SHP77 (cell line): ENCODE measurements at places on chromosomes 3 and 15.

- DNase-seq = peak; percentile 21
These were observed 3.4 kb downstream of the GXYLT2 start for GRCh38 chr3:72891053-72891855.

GRCh38 chr15:25508369-25509002, 69.7 kb upstream of the UBE3A start:
- DNase-seq = peak; percentile 22

DNA sequence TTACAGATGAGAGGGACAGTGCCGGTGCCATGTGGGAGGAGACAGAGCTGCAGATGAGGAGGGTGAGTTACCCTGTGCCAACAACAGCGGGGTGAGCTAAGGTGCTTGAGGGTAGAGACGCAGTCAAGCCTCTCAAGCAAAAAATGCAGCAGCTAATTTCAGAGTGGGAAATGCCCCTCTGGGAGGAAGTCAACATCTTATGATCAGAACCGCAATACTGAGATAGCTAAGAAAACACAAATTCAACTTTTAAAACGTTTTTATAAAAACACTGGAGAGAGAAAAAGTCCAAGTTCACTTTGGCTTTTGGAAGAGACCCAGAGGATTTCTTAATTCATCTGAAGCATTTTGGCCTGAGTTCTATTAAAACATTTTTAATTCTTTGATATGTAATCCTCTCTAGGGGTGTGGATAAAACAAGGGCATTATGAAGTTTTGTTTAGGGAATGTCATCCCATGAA, 319.2 kb downstream of the SLC9A9 start:
- no peak for DNase-seq

GRCh38 chr3:105938806-105939205, 70.0 kb upstream of the CBLB start:
- no peak for DNase-seq

GRCh38 chr3:86948822-86949221, 42.1 kb downstream of the VGLL3 start:
- DNase-seq = no peak

GRCh38 chr3:114144909-114145688, 33.8 kb downstream of the DRD3 start:
- no peak for DNase-seq

DNA sequence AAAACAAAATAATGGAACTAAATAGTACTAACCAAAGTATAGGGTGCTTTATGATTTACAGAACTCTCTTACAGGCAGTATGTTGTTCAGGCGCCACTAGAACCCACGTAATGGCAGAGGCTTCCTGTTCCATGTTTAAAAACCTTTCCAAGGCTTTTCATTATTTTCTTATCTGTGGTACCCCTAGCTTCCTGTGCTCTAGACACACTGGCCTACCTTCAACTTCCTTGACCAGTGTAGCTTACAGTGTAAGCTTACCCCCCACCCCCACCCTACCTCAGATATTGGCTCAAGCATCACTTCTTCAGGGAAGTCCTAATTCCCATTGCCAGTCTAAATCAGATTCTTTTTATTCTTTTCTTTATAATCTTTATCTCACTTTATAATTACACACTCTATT, 2.9 kb downstream of the NR2C2 start:
- DNase-seq = no peak

DNA sequence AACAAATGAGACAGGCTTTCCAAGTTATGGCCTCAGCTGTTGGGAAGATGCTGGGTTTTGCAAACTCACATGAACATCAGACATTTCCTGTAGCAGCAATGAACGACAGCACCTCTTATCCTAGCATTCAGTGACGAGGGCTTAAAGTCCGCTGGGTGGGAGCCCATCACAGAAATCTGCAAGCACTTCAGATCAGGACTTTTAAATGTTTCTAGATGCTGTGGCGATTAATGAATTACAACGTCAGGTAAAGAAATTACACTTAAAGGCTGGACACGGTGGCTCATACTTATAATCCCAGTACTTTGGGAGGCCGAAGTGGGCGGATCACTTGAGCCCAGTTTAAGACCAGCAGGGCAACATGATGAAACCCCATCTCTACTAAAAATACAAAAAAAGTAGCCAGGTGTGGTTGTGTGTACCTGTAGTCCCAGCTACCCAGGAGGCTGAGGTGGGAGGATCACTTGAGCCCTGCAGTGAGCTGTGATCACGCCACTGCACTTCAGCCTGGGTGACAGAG, 3.9 kb downstream of the AEN start:
- DNase-seq = no peak

- DNase-seq = no peak
These were observed 316.5 kb upstream of the PROK2 start for GRCh38 chr3:72101494-72101893.

- peak; percentile 67 for DNase-seq
These were observed 320.3 kb upstream of the TGFBR2 start for GRCh38 chr3:30286007-30286669.

GRCh38 chr15:61700803-61701202, 359.4 kb downstream of the VPS13C start:
- no peak for DNase-seq

DNA sequence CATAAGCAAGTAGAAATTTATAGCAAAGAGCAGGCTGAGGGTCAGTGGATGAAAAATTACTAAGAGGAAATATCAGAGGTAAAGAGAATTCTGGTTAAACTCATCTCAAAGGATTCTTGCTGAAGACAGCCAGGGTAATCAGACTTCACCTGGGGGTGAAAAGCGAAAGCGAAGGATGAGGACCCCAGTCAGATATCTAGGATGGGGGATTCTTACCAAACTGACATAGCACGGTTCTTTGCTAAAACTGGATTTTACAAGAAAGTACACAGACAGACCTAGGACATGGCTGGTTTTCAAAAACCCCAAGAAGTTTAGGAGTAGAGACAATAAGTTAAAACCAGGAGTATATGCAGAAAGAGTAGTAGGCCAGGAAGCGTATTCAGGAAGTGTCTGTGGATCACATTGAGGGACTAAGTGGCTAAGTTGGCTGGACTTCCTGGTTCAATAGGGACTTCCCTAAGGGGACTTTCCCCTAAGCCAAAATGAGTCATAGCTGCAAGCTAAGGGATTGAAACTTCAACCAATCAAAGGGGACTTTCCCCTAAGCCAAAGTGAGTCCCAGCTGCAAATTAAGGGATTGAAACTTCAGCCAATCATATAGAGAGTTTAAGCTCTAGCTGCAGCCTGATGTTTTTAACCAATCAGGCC, 2.4 kb upstream of the CFAP91 start:
- DNase-seq = no peak

GRCh38 chr15:78762985-78763795, 48.1 kb downstream of the ADAMTS7 start:
- DNase-seq = no peak

- no peak for DNase-seq
These were observed 62.5 kb upstream of the EPHB3 start for GRCh38 chr3:184498986-184499606.

GRCh38 chr3:45592830-45593707, 1.5 kb upstream of the LIMD1 start:
- DNase-seq = peak; percentile 93
